Hepatocyte (in vitro differentiated cells): ENCODE measurements at places on chromosomes 1 and 21. TPM values are rescaled to one million over a fixed set of nuclear protein-coding genes. Genes with fewer than 3 reads are reported as not detected.

GRCh38 chr1:44217809-44218410 lies 4.6 kb downstream of the DMAP1 start:
- H3K4me3 ChIP-seq, result no peak overlapping the region
- no peaks in the 10 kb centered on the region for H3K27me3 ChIP-seq
- H3K36me3 ChIP-seq, result no peaks in the 10 kb centered on the region
- H3K27ac ChIP-seq, result peak overlapping the region; percentile 77
- H3K4me1 ChIP-seq, result peaks cover 13% of the 10 kb centered on the region
- DNase-seq, result peak; percentile 91

DNA sequence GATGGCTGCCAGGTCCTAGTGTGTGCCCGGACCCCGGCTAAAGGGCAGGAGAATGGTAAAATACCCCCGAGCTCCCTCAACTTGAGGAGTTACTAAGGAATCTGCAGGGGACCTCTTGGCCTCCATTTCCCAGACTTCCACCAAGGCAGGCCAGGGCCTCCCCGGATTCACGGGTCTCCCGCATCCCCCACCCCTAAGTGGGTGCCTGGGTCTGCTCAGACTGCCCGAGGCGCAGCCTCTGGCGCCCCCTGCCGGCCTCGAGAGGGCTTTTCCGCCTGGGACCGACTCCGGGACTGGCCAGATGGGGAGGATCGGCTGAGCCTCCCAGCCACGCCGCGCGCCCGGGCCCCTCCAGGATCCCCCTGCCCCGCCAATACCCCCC lies 1.7 kb downstream of the PLEKHG5 start:
- peak overlapping the region; percentile 85 for H3K27ac ChIP-seq
- H3K4me1 ChIP-seq, result peaks cover 26% of the 10 kb centered on the region
- peak overlapping the region; percentile 92 for H3K4me3 ChIP-seq
- peak; percentile 88 for DNase-seq

GRCh38 chr1:222946436-222946835 lies 131.6 kb downstream of the DISP1 start:
- H3K27ac ChIP-seq, result no peak overlapping the region
- H3K4me1 ChIP-seq, result no peaks in the 10 kb centered on the region
- DNase-seq, result no peak
- H3K4me3 ChIP-seq, result no peak overlapping the region
- H3K36me3 ChIP-seq, result no peaks in the 10 kb centered on the region

DNA sequence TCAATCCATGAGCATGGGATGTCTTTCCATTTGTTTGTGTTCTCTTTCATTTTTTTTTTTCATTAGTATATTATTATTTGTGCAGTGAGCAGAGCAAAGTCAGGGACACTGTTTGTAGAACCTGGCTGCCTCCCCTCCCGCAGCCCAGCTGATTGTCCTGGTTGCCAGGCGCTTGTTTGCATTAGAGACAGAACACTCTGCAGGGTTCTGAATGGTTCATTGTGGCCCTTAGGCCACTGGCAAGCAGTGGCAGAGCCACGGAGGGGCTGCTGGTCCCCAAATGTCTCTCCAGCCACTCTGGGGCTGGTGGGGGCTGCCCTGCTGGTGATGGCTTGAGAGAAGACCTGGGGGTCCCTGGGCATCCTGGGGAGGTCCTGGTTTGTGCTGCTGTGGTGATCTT lies 29.0 kb downstream of the ETS2 start:
- no peak overlapping the region for H3K4me3 ChIP-seq
- peaks cover 10% of the 10 kb centered on the region for H3K4me1 ChIP-seq
- no peak overlapping the region for H3K27ac ChIP-seq
- no peaks in the 10 kb centered on the region for H3K36me3 ChIP-seq
- no peak for DNase-seq

GRCh38 chr1:110594456-110595352 lies 11.5 kb downstream of the KCNA2 start:
- H3K4me3 ChIP-seq, result no peak overlapping the region
- no peak for DNase-seq
- peaks cover 16% of the 10 kb centered on the region for H3K27me3 ChIP-seq
- no peaks in the 10 kb centered on the region for H3K36me3 ChIP-seq

DNA sequence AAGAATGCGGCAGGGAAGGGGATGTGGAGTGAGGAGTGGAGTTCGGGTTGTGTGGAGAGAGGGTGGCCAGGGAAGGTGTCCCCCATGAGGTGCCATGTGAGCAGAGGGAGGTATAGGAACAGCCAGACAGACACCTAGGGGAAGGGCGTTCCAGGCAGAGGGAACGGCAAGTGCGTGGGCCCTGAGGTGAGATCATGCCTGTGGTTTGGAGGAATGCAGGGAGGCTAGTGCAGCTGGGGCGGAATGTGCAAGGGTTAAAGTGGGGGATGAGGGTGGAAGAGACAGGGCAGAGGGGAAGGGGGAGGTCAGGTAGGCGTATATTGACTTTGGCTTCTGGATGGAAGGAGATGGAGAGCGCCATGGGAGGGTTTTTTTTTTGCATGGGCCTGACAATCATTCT lies 31.6 kb upstream of the PADI6 start:
- no peaks in the 10 kb centered on the region for H3K4me1 ChIP-seq
- no peaks in the 10 kb centered on the region for H3K36me3 ChIP-seq
- DNase-seq, result no peak
- no peak overlapping the region for H3K27ac ChIP-seq

Gene COG2
- total RNA-seq, result 39.9 and 46.2 TPM in 2 replicates

GRCh38 chr1:9696793-9697192 lies 45.3 kb downstream of the PIK3CD start:
- no peaks in the 10 kb centered on the region for H3K4me1 ChIP-seq
- DNase-seq, result no peak
- peaks cover 4% of the 10 kb centered on the region for H3K27me3 ChIP-seq
- H3K4me3 ChIP-seq, result no peak overlapping the region
- no peaks in the 10 kb centered on the region for H3K36me3 ChIP-seq
- no peak overlapping the region for H3K27ac ChIP-seq

Gene TENT5C
- total RNA-seq, result 4.1 and 5.5 TPM in 2 replicates

- no peak overlapping the region for H3K27ac ChIP-seq
- H3K36me3 ChIP-seq, result no peaks in the 10 kb centered on the region
- no peaks in the 10 kb centered on the region for H3K27me3 ChIP-seq
- H3K4me1 ChIP-seq, result peaks cover 37% of the 10 kb centered on the region
These were observed 13.7 kb downstream of the SKI start for GRCh38 chr1:2241820-2242219.

GRCh38 chr1:7229696-7230631 lies 444.7 kb downstream of the CAMTA1 start:
- H3K36me3 ChIP-seq, result no peaks in the 10 kb centered on the region
- DNase-seq, result no peak
- H3K4me3 ChIP-seq, result no peak overlapping the region
- no peaks in the 10 kb centered on the region for H3K27me3 ChIP-seq

DNA sequence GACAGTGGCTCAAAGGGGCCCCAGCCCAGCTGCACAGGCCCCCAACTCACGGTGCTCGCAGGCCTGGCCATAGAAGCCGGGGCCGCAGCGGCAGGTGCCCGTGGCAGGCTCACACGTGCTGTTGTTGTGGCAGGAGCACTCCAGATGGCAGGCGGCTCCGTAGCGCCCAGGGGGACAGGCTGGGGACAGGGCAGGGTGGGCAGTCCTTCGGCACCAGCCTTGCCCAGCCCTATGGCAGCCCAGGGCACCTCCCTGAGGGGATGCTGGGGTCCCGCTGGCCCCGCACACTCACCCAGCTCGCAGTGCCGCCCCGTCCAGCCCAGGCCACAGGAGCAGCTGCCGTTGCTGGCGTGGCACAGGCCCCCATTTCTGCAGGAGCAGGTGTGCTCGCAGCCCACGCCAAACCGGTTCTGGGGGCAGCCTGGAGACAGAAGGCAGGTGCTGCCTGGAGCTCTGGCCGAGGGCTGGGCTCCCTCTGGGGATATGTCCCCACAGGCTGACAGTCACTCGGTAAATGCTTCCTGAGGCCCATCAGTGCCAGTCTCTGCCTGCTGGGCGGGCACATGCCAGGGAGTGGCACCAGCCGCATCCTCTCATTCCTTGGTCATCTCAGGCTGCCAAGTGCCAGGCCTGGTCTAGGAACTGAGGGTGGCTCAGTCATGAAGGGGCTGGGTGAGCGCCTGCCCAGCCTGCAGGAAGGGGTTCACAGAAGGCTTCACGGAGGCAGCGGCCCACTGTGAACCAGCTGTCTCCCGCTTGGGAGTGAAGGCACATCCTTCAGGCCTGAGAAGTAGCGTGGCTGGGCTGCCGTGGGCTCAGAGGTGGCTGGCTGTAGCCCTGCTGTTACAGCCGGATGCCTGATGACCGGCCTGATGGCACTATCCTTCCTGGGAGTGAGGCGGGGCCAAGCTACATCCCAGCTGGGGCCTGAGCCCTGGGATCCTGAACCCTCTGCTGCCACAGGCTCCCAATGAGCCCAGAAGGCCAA lies 40.1 kb downstream of the ARHGEF16 start:
- no peak for DNase-seq
- H3K4me3 ChIP-seq, result no peak overlapping the region
- no peaks in the 10 kb centered on the region for H3K36me3 ChIP-seq
- H3K27me3 ChIP-seq, result no peaks in the 10 kb centered on the region
- no peaks in the 10 kb centered on the region for H3K4me1 ChIP-seq

DNA sequence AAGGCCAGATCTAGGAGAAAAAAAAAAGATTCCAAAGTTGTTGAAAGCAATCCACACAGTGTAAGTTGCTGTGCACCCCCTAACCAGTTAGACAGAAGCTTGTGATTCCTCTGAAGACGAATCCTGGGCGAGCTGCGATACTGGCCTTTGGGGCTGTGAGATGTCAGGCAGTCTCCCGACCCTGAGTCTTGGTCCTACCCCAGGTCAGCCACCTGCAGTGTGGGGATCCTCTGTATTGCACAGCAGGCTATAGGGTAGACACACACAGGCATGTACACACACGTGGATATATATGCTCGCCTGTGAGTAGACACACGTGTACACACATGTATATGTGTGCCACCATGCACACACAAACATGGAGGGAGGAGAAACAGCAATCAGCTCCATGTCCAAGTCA lies 12.9 kb downstream of the ACTRT2 start:
- H3K36me3 ChIP-seq, result no peaks in the 10 kb centered on the region
- no peaks in the 10 kb centered on the region for H3K27me3 ChIP-seq
- H3K4me1 ChIP-seq, result no peaks in the 10 kb centered on the region

GRCh38 chr21:46556802-46557201 lies 48.1 kb downstream of the S100B start:
- DNase-seq, result no peak
- no peaks in the 10 kb centered on the region for H3K4me1 ChIP-seq
- H3K27ac ChIP-seq, result no peak overlapping the region
- no peaks in the 10 kb centered on the region for H3K36me3 ChIP-seq

DNA sequence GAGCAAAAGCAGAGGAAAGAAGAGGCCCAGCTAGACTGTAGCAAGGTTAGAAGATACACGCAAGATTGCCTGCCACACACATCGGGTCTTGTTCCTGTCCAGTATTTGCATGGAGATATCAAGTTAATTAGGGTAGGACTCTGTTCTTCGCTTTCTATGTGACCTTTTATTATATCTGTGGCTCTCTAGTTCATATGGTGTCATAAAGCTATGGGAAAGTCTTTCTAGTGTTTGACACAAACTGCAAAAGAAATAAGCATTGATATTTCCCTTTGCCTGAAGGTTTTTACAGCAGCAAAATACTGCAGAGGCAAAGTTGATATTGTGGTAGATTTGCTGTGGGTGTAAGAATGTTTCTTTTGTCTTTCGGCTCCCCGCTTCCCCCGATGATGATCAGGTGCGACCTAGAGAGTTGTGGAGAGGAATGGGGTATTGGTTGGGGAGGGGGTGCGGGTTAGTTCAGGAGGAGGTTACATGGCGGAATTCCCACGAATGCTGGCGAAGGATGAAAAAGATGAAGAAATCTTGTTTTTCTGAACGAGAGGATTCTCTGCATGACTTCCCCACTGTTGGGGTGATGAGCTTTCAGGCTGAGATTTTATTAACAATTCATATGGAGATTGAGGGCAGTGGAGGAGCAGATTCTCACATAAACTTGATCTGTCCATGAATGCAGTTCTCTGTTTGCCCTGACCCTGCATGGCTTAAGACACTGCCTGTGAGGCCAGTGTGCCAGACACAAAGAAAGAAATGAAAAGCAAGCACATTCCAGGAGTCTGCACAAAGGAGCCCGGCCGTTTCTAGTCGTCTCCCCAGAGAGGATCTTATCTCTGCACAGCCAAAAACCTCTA lies 550.2 kb downstream of the USP25 start:
- H3K27me3 ChIP-seq, result no peaks in the 10 kb centered on the region
- H3K4me1 ChIP-seq, result peaks cover 19% of the 10 kb centered on the region
- peak; percentile 33 for DNase-seq

DNA sequence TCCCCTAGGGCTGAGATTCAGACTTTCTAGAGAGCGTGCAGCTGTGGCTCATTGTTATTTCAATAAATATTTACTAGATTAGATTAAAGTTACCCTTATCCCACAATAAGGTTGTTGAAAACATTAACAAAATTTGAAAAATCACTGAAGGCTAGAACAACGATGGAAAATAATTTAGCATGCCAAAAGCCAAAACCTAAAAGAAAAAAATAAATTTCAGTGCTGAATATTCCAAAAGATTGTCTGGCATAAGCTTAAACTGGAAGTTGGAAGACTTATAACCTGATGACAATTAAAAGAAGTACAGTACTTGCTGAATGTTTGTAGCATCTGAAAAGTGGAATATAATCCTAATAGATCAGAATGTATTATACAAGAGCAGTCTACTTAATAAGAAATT lies 221.3 kb downstream of the USH2A start:
- no peaks in the 10 kb centered on the region for H3K27me3 ChIP-seq
- no peak for DNase-seq

- H3K4me1 ChIP-seq, result peaks cover 3% of the 10 kb centered on the region
- H3K36me3 ChIP-seq, result no peaks in the 10 kb centered on the region
- no peak for DNase-seq
- H3K27me3 ChIP-seq, result no peaks in the 10 kb centered on the region
- no peak overlapping the region for H3K4me3 ChIP-seq
These were observed 268.6 kb upstream of the RGS18 start for GRCh38 chr1:191889623-191890003.

DNA sequence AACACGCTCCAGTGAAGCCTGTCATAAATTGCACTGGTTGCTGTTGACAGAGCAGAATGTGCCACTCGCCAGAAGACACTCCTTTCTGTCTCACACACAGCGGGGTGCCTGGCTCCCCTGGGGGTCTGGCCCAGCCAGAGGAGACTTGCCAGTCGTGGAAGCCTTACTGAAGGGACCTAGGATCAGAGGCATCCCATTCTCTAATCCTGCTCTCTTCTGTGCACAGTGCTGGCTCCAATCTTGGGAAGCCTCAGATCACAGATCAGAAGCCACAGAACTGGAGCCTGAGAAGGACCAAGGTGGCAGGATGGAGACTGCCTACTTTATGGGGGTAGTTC lies 1.4 kb downstream of the SLC9A1 start:
- no peaks in the 10 kb centered on the region for H3K27me3 ChIP-seq
- H3K27ac ChIP-seq, result peak overlapping the region; percentile 82
- H3K36me3 ChIP-seq, result no peaks in the 10 kb centered on the region
- DNase-seq, result no peak
- H3K4me3 ChIP-seq, result peak overlapping the region; percentile 47

- no peaks in the 10 kb centered on the region for H3K27me3 ChIP-seq
- H3K27ac ChIP-seq, result no peak overlapping the region
- H3K4me3 ChIP-seq, result no peak overlapping the region
- H3K4me1 ChIP-seq, result no peaks in the 10 kb centered on the region
- no peaks in the 10 kb centered on the region for H3K36me3 ChIP-seq
These were observed 19.9 kb upstream of the PTCH2 start for GRCh38 chr1:44862829-44863401.

Gene RHD
- not detected in 2 replicates for total RNA-seq
